ENCODE measurements at places on chromosomes 3 and 15. TPM values are rescaled to one million over a fixed set of nuclear protein-coding genes. Genes with fewer than 3 reads are reported as not detected.

The SOX14 gene
- total RNA-seq = not detected

The CX3CR1 gene
- total RNA-seq = not detected

The KIF15 gene
- 1.3 TPM for total RNA-seq

The GRAMD1C gene
- 6.8 TPM for total RNA-seq

The PP2D1 gene
- not detected for total RNA-seq

The HYAL1 gene
- total RNA-seq = 2.7 TPM

The ARRDC4 gene
- total RNA-seq = 7.7 TPM

The ZNF770 gene
- total RNA-seq = 14.2 TPM

The CHRNA7 gene
- 0.47 TPM for total RNA-seq

The FANCD2OS gene
- total RNA-seq = not detected

The IMPG2 gene
- total RNA-seq = 0.86 TPM

The EEFSEC gene
- 2.4 TPM for total RNA-seq

The TJP1 gene
- 37.8 TPM for total RNA-seq

The TWF2 gene
- total RNA-seq = 87.5 TPM

Measured in bronchial smooth muscle cell (primary cell).